Left lobe of liver (tissue), 2 donors: ENCODE measurements at places on chromosomes 2 and 18.

DNA sequence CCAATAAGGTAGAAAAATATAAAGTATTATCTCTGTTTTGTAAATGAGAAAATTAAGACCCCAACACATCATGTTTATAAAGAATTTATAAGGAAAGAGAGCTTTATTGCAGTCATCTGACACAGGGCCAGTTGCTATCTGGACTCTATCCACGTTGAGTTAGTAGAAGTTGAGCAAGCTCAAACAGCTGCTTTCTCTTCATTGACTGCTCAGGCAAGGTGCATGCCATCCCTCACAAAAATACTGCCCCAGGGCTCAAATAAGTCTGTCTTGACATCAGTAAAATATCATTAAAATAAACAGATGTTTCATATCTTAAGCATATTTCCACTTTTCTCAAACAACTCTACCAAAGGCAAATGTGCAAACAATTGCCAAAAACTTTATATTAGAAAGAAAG, 14.8 kb downstream of the COL5A2 start:
- DNase-seq = peak; percentile 52

GRCh38 chr2:106105151-106105922, 88.8 kb downstream of the UXS1 start:
- DNase-seq = no peak

- no peak for DNase-seq
Measured at GRCh38 chr2:18402-19271, 27.7 kb downstream of the FAM110C start.

- DNase-seq = no peak
Measured at GRCh38 chr2:73249636-73250035, 15.5 kb downstream of the CCT7 start.

DNA sequence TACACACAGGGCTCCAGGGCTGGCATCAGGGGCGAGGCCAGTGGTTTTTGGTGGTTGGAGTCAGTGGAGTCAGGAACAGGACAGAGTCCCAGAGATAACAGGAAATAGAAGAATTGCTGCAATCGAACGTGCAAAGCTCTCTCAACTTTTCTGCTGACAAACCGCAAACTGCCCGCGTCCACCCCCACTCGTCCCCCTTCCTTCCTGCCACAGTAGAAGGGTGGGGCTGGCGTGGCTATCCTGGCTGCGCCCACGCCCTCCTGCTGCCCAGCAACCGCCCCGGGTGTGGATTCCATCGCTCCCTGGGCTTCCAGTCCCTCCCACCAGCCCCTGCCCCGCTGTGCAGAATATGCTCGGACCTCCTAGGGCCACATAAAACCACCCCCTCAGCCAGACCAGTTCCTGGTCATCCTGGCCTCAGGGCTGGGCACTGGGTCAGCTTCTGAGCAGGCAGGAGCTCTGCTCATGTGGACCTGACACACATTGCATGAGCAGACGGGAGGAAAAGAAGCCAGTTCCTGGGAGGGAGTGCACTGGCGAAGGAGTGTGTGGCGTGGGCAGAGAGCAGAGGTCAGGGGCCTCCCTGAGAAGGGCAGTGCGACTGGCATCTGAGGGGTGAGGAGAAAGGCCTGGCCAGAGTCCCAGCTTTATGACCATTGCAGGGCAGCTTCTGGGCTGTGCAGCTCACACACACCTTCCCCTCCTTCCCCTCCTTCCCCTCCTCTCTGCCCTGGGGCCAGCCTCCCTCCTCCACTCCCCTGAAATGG, 85.4 kb upstream of the ATG16L1 start:
- peak; percentile 53 for DNase-seq

DNA sequence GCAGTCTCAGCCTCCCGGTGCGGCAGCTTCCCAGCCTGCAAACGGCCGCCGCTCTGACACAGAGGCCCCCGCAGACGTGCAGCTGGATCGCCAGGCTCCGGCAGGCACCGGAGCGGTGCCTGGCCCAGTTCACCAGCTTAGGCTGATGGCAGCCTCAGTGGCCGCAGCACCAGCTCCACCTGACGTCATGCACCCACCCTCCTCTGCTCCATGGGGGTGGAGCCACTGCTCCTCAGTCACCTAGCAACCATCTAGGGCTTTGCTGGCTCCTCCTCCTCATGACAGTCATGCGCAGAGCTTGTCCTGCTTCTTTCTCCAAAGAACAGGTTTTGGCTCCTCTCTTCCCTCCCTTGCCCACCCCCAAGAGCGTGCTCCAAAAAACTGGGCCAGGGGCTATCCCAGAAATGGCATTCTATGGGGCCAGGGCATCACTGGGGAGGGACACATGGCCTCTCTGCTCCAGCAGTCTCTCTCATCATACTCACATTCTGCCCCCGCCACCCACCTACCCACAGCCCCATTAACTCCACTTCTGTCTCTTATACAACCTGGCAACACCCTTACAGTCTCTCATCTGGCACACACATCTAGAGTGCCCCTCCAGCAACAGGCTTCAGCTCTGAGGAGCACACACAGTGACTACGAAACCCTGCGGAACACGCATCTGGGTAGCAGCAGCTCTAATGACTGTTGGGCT, 5.5 kb downstream of the DCTN1 start:
- no peak for DNase-seq
